ENCODE measurements at places on chromosomes 7 and 10. TPM values are rescaled to one million over a fixed set of nuclear protein-coding genes. Genes with fewer than 3 reads are reported as not detected.

DNA sequence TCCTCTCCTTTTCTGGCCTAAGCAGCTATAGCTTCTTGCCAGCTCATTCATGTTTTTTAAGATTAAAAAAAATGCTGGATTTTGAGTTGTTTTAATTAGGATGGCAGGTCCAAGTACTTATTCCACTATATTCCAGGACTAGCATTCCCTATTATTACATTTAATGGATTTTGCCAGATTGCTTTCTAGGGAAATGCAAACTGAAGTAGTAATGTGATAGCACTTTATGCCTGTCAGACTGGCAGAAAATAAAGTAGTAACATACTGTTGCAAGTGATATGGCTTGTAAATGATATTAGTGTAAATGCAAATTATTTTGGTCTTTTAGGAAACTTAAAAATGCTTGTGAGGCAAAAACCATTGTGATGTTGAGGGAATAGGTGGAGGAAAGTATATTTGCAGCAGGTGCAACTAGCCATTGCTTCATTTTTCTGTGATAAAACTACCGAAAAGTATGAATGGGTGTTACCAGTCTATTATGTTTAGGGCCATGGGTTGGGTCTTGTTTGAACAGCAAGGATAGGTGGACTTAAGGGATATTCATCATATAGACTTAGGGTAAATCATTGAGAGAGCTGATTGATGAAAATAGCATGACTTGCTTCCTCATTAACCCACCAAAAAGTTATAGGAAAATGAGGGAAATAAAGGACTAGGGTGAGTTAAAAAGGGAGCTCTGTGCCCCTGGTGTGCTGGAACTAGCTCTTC is 19.9 kb downstream of the ZNRF2 start:
- peak overlapping the region; percentile 4 for H3K27ac ChIP-seq
- H3K4me3 ChIP-seq = peak overlapping the region; percentile 40
- no peaks in the 10 kb centered on the region for H3K27me3 ChIP-seq
- DNase-seq = no peak
- no peaks in the 10 kb centered on the region for H3K36me3 ChIP-seq
- H3K4me1 ChIP-seq = peaks cover 77% of the 10 kb centered on the region

GRCh38 chr7:39583539-39583938 is 17.3 kb downstream of the YAE1 start:
- H3K4me3 ChIP-seq = no peak overlapping the region
- no peaks in the 10 kb centered on the region for H3K4me1 ChIP-seq
- H3K27ac ChIP-seq = no peak overlapping the region
- no peaks in the 10 kb centered on the region for H3K27me3 ChIP-seq
- H3K36me3 ChIP-seq = no peaks in the 10 kb centered on the region

GRCh38 chr10:10498781-10499180 is 518.9 kb upstream of the CELF2 start:
- DNase-seq = no peak
- no peak overlapping the region for H3K4me3 ChIP-seq
- H3K4me1 ChIP-seq = no peaks in the 10 kb centered on the region
- H3K27me3 ChIP-seq = peaks cover 5% of the 10 kb centered on the region
- H3K27ac ChIP-seq = no peak overlapping the region

SUN3 gene
- not detected for polyA plus RNA-seq

GRCh38 chr10:69328380-69328735 is 50.1 kb downstream of the HK1 start:
- no peaks in the 10 kb centered on the region for H3K27me3 ChIP-seq
- H3K4me1 ChIP-seq = peaks cover 38% of the 10 kb centered on the region
- no peak for DNase-seq
- H3K36me3 ChIP-seq = no peaks in the 10 kb centered on the region

Data from naive B cell (primary cell).